Esophagus squamous epithelium (tissue), 5 donors: ENCODE measurements at places on chromosomes 2 and 18.

GRCh38 chr2:205188239-205189138 is 493.8 kb upstream of the NRP2 start:
- DNase-seq: no peak

GRCh38 chr2:211944572-211944971 is 594.0 kb downstream of the ERBB4 start:
- DNase-seq: no peak

- DNase-seq: no peak
Measured at GRCh38 chr2:167398873-167399272, 510.6 kb downstream of the XIRP2 start.

DNA sequence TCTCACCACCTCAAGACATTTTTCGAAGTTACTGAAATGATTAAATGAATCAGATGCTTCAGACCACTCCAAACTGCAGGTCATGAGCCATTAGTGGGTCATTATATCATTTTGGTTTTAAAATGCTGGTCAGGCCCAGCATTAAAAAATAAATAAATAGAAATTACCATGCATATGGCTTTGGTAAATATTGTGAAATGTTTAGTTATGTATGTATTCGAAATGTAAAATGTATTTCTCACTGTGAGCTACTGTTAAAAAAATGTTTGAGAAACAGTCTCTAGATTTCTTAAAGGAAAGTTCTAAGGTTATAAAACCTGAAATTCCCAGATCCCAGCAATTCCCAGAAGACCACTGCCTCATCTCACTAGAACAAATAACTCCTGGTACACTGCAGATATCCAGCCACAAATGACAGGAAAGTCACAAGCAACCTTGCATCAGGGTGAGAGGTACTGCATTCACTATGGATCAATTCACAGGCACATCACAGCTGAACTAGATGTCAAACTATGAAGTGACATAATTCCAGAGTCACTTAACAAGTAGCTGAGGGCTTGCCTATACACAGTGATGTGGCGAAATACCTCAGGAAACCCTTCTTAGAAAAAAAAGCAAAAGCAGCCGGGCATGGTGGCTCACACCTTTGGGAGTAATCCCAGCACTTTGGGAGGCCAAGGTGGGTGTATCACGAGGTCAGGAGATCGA is 46.6 kb downstream of the FAM228A start:
- no peak for DNase-seq
